ENCODE measurements at places on chromosomes 5 and 9.

DNA sequence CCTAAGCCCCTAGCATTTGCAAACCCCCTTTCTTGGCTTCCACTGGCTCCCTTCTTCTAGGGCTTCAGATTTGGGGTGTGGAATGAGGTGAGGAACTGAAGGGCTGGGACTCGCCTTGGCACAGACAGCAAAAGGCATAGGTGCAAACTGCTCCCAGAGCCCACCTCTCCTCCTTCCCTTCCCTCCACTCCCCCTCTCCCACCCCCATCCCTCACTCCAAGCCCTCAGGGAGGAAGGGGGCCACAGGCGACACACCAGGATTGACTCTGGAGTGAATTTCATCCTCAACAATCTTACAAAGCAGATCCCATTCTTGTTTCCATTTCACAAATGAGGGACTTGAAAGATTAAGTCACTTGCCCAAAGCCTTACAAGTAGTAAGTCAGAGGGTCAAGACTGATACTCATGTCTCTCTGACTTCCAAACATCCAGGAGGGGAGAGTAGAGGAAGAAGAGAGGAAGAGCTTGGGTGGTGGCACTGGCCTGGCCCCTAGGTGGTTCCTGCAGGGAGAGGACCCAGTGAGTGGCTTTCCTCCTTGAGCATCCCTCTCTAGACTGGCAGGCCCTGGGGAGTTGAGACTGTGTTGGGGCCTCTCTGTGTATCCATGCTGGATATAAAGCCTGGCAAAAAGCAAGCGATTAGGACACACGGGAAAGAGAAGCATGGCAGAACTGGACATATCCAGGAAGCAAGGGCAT is 193.1 kb downstream of the GABBR2 start:
- DNase-seq, result no peak

- DNase-seq, result no peak
These were observed 2.6 kb downstream of the BASP1 start for GRCh38 chr5:17219992-17220391.

GRCh38 chr5:178991190-178992145 is 3.7 kb downstream of the GRM6 start:
- no peak for DNase-seq

GRCh38 chr5:82466986-82467561 is 188.9 kb upstream of the RPS23 start:
- DNase-seq, result no peak

DNA sequence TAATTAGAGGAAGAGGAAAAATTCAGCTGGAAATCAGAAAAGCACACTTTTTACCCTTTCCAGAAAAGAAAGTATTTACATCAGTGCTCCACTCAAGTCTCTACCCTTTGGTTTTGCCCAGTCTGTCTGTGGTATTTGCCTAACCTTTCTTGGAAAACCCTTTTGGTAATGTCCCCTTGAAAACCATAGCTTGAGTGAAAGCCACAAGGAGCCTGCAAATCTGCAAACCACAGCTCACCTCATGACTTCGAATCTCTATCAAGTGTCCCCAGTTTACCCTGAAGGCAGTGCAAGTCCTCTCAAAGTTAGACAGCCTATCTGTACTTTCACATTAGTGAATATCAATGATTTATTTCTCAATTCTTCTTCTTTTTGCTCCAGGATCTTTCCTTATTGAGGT is 162.1 kb upstream of the TSLP start:
- DNase-seq, result no peak

GRCh38 chr9:91421128-91421765 is 2.4 kb downstream of the NFIL3 start:
- DNase-seq, result no peak

DNA sequence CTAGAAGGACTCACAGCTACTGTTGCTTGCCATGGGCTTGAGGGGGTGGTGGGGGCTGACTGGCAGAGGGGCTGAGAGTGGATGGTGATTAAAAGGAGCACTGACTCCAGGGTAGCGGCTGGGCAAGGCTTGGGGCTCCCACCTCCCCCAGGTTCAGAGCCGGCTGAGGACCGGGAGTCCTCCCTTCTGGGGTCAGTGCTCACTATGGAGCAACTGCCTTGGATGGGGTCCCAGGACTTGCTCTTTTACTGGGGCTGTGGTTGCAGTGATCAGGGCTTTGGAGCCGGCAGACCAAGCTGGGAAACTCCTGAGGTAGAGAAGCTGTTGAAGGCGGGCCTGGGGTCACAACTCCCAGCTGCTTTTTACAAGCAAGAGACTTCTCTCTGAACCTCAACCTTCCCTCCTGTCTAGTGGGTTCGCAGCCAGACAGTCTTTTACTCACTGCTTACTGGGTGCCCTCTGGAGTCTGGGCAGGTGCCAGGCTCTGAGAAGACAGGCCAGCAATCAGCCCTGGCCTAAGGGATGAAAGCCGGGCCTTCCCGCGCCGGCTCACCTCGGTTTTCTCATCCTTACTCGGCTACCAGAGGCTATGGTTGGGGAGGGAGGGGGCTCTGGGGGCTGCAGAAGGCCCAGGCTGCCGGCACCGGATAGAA is 795 bp upstream of the ASS1 start:
- DNase-seq, result no peak

DNA sequence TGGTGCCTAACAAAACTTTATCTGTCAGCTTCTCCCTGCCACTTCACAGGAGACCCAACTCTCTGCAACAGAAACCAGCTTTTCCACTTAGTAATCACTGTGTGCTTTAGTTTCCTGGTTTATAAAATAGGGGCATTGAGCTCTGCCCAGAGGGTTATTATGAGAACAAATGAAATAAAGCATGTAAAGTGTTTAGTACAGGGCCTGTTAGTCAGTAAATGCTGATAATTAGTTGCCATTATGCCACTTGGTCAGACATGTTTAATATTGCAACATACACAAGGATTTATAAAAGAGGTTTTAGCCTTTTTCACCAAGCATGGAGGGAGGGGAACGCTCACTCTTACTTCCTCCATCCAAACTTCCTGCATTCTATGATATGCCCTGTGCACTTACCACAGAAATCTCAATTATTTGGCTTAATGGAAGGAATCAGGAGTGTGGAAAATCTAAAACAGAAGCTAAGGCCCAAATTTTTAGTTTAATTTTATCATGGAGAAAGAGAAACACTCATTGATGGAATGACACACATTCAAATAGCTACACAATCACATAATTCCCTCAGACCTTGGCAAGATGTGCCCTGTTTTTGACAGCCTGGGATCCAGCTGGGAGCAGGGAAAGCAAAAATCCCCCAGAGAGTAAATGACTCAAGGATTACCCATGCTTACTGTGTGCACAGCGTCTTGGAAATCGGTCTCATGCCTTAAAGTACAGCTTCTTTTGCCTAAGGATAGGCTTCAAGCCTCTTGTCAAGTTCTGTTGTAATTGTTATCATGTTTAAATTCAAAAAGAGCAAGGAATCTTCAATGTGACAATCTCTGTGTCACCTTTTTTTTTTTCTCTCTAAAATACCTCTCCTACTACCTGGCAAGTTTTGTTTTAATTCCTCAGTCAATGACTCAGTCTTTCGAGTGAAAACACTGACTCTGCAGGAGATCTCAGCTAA is 34.0 kb downstream of the ZNF474 start:
- DNase-seq, result no peak

- no peak for DNase-seq
These were observed 25.7 kb upstream of the C5orf47 start for GRCh38 chr5:173963182-173963838.

DNA sequence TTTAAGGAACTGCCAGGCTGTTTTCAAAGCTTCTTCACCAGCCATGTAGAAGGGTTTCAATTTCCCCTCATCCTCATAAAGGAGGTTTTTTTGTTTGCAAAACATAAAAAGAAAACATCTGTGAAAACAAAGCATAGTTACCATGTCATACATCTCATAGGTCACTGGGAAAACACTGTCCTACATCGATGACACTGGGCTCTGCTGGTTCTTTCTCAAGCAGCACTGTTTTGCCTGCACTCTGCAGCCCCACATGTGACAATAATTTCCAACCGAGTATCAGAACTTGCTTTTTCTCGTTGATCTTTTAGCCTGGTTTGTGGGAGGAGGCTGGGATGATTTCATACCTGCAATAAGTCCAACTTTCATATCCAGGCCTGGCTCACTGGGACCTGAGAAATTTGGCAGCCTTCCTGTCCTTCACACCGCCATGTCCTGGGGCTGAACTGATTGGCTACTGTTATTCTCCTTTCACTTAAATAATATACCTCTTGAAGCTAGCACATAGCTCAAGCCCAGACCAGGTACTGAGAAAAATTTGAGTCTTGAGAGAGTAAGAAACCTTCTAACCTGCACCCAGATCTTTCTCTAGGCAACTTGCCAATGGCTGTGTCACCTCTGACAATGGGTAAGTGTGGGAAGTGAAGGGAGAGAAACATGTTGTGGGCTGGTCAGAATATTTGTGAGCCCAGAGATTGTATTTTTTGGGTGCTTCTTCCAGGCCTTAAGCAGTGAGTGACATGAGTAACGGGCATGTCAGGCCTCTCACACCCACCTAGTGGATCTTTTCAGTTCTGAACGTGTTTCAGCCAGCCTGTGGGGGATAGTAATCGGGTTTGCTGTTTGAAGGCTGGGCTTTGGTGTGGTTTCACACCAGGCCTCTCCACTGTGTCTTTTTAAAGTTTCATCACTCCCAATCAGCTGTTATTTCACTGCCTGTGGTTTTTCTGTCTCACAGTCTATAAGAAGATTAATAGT is 502.8 kb downstream of the NTRK2 start:
- DNase-seq, result no peak

- DNase-seq, result no peak
These were observed 295.3 kb upstream of the TNC start for GRCh38 chr9:115413304-115413703.

DNA sequence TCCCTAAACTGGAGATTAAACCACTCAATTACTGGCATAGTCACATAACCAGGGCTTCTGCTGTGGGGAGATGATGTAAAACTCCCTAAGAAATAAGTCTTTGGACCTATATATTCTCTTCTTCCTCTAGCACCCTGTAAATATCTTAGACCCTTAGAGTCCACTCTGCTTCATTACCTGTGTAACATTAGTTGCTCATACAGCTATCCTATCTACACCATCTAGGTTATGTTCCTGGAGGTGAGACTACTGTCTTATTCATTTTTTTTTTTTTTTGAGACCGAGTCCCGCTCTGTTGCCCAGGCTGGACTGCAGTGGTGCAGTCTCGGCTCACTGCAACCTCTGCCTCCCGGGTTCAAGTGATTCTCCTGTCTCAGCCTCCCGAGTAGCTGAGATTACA is 9.6 kb upstream of the TICAM2 start:
- no peak for DNase-seq

GRCh38 chr9:7375013-7375511 is 424.5 kb downstream of the DMAC1 start:
- no peak for DNase-seq

- DNase-seq, result no peak
These were observed 80.2 kb downstream of the TMEM174 start for GRCh38 chr5:73253047-73253660.

DNA sequence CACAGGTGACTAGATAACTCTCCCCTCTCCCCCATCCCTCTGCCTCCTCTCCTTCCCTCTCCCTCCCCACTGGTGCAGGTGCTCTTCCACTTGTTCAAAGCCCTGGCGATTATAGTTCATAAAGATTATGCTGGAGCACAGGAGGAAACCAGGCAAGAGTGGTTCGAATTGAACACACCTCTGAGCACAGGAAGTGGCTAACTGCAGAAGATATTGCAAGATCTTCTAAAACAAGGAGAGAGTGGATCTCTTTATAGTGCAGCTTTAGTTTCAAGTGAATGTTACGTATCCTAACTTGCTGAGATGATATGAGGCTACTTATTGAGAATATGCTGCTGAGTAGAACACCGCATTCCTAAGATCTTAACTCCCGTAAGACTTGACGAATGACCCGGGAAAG is 178.4 kb downstream of the GOLPH3 start:
- no peak for DNase-seq

DNA sequence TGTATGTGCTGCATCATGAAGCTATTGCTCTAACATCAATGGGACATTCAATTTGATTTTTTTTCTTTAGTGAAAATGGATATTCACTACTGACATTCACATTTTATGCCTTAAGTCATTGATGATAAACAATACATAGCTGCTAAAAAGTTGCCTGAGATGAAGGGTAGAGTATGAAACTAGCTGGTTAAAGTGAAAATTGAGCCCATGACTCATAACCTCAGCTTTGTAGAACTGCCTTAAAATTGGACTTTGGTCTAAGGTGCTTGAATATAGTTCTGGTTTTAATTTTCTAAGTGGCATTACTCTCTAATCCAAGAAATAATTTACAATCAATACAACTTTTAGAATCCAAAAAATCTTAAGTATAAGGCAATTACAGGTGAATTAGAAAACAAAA is 740.4 kb upstream of the RIOK2 start:
- no peak for DNase-seq

GRCh38 chr5:58184910-58185309 is 275.0 kb downstream of the PLK2 start:
- no peak for DNase-seq

DNA sequence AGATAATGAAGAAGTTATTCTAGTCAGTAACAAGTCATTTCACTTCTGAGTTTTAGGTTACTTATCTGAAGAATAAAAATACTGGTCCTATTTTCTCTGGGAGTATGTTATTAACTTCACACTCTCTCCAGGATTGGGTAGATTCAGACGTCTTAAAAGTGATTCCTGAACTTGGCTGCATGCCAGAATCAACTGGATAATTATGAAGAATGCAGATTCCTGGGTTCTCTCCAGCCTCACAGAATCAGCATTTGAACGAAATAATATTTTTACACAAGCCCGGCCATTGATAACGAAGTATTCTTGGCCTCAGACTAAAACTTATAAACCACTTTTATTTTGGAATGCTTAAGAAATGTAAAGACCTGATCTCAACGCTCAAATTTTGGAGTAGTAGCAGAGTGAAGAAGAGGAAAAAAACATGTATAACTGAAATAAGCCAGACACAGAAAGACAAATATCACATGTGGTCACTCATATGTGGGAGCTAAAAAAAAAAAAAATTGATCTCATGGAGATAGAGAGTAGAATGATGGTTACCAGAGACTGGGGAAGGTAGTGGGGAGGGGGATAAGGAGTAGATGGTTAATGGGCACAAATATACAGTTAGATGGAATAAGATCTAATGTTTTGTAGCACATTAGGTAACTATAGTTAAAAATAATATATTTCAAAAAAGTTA is 507.3 kb downstream of the ISL1 start:
- no peak for DNase-seq

DNA sequence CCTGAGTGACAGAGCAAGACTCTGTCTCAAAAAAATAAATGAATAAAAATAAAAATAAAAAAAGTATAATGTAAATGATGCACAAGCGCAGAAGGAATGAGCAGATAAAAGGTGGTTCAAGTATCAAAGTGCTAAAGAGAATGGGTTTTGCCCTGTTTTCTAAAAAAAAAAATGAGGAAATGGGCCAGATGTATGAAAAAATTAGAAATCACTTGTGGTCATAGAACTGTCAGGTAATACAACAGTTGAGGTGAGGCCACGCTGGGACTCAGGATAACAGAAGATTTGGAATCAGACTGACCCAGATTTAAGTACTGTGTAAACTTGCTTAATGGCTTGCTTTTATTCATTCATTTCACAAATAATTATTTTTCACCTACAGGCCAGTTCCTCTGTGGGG is 69.8 kb downstream of the MAPKAP1 start:
- no peak for DNase-seq

Measured in stimulated activated CD4-positive, alpha-beta T cell treated with anti-CD3 and anti-CD28 coated beads, TNF-alpha, amount 100 ng/mL, for 48 hours (primary cell).